Erythroblast (primary cell): ENCODE measurements at places on chromosomes 2 and 18.

GRCh38 chr2:98826856-98827255 is 95.9 kb upstream of the MGAT4A start:
- DNase-seq, result no peak

- DNase-seq, result no peak
These were observed 165.0 kb downstream of the KLHL29 start for GRCh38 chr2:23549821-23550530.

DNA sequence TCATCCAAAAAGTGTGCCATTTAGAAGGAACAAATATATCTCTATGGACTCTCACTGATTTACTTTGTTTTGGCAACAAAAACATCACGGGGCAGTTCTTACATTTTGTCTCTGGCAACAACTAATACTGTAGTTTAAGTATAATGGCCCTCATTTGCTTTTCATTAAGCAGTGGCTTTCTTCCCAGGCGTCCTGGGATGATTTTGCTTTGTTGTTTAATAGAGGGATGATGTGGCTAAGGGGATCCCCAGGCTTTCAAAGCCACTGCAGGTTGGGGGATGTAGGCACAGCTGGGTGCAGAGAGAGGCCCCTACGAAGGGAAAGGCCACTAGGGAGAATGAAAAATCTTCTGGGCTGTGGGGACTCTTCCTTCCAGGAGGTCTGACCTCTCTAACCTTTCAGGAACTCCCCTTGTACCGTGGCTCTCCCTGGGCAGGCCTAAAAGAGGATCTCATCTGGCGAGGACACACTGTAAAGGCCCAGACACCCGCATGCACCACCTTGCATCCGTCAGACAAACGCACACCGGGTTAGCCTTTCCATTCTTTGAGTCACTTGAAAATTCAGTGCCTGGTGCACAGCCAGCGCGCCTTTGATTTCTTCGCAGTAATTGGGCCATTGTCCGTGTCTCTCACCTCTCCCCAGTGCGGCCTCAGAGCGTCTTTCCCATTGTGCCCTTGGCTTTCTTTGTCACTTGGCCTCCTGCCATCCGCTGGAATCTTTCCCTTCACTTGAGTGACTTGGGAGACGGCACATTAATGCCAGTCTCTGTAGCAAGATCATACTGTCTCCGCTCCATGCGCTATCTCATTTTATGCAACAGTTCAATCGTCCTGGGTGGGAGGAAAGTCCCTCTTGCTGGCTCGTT is 40.3 kb upstream of the AFF3 start:
- no peak for DNase-seq

- no peak for DNase-seq
These were observed 51.2 kb upstream of the HAAO start for GRCh38 chr2:42843611-42844010.

GRCh38 chr2:215363461-215364156 is 51.8 kb downstream of the ATIC start:
- no peak for DNase-seq

DNA sequence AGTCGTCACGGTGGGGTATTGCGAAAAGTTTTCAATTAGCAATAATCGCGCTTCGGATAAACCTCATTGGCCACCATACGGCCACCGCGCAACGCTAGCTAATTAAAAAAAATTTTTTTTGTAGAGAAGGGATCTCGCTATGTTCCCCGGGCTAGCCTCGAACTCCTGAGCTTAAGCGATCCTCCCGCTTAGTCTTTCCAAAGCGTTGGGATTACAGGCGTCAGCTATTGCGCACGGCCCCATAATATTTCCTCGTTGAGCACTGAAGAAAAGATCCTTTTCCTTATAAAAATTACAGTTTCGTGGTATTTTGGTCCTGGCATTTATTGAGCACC is 759 bp upstream of the ACTR1B start:
- no peak for DNase-seq

DNA sequence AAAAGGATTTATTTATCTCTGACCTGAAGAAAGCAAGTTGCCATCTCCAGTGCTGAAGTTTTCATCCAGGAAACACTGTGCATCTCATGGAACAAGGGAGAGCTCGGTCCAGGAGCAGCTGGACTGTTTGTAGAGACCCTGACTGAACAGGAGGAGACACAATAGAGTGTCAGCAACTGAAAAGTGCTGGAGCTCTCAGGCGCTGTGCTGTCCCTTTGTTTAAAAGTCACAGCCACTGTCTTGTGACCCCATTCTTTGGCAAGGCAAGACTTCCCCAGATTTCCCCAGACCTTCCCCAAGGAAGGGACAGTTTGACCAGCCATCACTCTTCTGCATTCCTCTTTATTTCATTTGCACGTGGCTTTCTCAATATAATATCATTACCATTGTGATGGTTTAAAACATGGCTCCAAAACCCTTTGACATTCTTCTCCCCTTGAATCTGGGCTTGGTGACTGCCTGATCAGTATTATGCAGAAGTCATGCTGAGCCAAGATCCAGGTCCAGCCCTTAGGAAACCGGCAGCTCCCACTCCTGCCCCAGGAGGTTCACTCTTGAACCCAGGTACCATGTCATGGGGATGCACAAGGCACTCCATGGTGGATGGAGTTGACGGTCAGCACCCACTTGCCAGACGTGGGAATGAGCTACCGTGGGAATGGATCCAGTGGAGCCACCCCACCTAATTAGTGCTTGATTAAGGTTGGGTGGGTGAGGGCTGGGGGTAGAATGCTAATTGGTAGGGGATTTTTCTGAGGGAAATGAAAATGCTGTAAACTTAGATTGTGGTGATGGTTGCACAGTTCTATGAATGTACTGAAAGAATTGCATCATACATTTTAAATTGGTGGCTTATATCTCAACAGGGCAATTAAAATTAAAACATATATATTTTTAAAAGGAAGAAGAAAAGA is 497.9 kb upstream of the RAB6C start:
- no peak for DNase-seq

GRCh38 chr2:71843391-71843850 is 304.2 kb downstream of the CYP26B1 start:
- DNase-seq, result no peak

DNA sequence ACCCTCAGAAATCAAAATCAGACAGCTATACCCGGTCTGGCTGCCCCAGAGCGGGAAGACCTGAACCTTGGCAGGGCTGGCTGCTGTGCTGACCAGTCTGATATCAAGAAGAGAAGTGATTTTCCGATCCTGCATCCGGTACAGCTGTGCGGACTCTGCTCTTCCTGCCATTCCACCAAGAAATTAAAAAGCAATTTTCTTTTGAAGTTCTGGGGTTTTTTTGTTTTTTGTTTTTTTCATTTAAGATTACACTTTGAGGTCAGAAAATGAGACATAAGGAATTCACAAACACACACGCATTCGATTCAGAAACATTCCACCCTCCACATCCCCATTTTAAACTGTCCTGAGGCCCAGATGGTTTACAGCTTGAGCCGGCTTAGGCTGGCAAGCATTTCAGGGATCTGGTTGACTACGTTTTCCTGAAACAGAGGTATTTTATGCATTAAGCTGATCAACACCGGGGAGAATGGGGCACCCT is 156.5 kb downstream of the COL6A3 start:
- no peak for DNase-seq

DNA sequence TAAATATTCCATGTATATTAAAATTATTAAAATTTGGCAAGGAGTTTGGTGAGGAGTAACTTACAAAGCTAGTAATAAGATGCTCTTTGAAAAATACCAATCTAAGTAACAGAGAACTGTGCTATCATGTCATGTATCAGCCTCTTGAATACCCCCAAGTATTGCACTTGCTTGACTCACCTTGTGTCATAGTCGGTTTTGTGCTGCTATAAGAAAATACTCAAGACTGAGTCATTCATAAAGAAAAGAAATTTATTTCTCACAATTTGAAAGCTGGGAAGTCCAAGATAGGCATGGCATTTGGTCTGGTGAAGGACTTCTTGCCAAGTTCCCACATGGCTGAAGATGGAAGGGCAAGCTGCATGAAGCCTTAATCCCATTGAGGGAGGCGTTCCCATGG is 179.2 kb downstream of the MEMO1 start:
- no peak for DNase-seq

- no peak for DNase-seq
These were observed 82.3 kb upstream of the CTDP1 start for GRCh38 chr18:79597176-79597830.

DNA sequence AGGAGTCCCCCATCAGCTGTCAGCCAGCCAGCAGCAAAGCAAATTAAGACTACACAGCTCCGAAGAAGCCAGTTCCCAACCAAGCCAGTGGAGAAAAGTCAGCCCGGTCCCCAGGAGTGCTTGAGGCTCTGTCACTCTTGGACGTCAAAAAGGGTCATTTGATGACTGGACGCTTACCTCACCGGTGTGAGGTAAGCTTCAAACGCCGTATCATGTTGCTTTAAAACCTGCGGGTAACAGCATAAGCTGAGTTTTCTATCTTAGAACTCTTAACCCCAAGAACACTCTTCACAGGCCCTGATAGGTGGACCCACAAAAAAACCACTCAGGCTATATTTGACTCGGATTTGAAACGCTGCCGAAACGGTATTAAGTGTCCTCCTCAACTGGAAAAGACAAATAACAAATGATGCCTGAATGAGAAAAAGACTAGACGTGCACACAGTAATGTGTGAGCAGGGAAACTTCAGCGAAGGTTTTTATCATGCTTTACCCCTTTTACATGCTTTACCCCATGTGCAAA is 682 bp upstream of the LNPK start:
- peak; percentile 79 for DNase-seq

- DNase-seq, result no peak
These were observed 134.5 kb downstream of the LRRTM1 start for GRCh38 chr2:80169811-80170594.

DNA sequence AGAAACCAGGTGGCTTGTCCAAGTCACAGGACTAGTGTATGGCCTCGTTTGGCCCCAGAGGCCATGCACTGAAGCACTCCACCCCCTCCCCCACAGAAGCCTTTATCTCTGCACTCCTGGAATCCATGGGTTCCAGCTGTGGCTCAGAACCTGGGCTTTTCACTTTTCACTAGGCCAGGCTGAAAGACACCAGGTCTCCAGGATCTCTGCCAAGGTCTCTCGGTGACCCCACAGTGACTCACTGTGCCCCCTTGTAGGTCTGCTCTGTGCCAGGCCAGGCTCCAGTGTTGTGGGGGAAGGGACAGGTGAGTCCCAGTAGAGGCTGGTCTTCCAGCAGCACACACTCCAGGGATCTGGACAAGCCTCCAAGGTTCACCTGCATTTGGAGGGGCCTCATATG is 31.0 kb upstream of the GLI2 start:
- no peak for DNase-seq

GRCh38 chr2:46402874-46403273 is 76.5 kb upstream of the TMEM247 start:
- no peak for DNase-seq

DNA sequence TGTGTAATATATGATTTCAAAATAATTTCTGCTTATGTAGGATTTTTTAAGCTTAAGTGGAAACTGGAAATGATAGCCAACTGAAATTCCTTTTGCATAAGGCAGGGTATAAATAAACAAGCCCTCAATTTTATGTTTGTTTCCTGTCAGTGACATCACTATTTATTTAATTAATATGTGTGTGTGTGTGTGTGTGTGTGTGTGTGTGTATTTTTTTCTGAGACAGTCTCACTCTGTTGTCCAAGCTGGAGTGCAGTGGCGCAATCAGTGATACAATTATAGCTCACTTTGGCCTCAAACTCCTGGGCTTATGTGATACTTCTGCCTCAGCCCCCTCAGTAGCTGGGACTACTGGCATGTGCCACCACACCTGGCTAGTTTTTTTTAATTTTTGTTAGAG is 29.3 kb upstream of the CYP20A1 start:
- DNase-seq, result no peak

DNA sequence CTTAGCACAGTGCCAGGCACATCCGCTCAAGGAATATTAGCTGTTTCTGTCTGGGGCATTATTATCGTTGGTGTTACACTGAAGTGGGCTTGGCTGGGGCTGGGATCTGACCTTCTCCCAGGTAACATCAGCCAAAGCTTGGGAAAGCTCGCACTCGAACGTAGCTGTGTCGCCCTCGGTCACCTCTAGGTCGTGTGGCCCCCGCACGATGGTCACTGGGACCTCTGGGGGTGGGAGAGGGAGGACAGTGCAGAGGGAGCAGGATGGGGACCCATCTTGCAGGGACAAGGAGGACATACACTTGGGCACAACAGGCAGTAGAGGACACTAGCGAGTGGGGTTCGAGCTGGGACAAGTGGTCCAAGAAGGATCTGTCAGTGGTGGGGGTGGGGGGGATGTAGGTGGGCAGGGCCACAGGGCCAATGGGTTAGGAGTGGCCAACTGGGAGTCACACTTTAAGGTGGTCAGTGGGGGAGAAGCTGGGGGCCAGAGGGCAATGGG is 9.7 kb downstream of the TMEM198 start:
- no peak for DNase-seq

GRCh38 chr18:45384137-45384961 is 230.9 kb upstream of the SLC14A2 start:
- peak; percentile 83 for DNase-seq

- DNase-seq, result no peak
These were observed 35.7 kb downstream of the CDC42EP3 start for GRCh38 chr2:37635504-37636380.

DNA sequence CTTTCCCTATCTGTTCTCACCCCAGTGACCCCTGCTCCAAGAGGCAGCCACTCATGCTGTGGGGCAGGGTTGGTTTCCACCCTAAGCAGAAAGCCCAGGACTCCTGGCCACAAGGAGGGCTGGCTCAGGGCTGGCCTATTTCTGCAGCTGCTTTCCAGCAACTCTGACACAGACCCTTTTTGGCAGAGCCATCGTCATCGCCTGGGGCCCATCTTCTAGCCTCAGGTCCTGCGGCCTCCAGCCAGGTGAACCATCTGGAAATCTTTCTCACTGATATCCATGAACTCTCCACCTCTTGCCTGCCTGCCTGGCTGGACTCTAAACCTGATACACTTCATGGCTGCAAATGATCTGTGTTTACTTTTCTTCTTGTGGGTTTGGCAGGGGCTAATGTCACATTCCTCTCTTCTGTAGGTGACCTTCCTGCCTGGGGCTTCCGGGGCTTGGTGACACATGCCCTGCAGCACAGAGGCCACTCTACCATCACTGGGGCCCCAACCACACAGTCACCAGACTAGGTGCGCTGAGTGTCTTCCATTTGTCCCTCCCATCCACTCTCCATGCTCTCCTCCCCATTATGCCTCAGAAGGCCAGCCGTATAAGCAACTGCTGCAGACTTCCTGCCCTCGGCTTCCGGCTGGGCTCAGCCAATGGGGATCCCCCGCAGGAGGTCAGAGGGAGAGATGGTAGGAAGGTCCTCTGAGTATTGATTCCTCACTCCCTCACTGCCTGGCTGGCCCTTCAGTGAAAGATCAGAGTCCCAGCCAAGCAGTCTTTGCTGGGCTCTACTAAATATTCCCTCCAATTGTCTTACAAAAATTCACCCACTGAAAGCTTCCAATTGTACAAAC is 9.7 kb upstream of the COPS8 start:
- no peak for DNase-seq

- no peak for DNase-seq
These were observed 53.8 kb downstream of the TRAPPC12 start for GRCh38 chr2:3433339-3433699.

GRCh38 chr2:160720098-160720497 is 226.5 kb upstream of the RBMS1 start:
- no peak for DNase-seq
